ENCODE measurements at places on chromosomes 11 and 22.

DNA sequence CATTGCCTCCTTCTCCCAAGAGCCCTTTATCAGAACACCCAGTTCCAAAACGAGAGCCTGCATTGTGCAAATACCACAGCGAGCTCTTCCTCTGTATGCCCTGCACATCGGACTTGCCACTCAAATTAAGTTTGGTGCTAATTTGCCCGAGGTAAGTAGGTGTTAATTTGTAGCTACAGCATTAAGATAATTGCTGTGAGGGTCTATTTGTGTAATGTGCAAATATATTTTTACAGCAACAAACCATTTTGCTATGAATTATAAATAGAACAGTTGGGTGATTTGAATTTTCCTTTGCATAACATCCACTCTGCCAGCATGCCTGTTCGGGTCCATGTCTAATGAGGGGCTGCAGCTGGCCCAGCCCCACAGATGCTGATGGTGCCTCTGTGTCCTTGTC lies 8.1 kb downstream of the ARHGAP8 start:
- DNase-seq, result no peak

GRCh38 chr11:1389932-1390568 lies at the start of gene BRSK2:
Gene BRSK2 (plus strand): TSS chr11:1389934. CDS start chr11:1390285, 351 bp downstream.
- DNase-seq, result no peak

GRCh38 chr11:98944461-98944860 lies 76.3 kb upstream of the CNTN5 start:
- no peak for DNase-seq

- DNase-seq, result no peak
Measured at GRCh38 chr11:63915961-63916836, 765 bp downstream of the RCOR2 start.

- DNase-seq, result no peak
Measured at GRCh38 chr22:22993184-22993583, 77.1 kb upstream of the GNAZ start.

DNA sequence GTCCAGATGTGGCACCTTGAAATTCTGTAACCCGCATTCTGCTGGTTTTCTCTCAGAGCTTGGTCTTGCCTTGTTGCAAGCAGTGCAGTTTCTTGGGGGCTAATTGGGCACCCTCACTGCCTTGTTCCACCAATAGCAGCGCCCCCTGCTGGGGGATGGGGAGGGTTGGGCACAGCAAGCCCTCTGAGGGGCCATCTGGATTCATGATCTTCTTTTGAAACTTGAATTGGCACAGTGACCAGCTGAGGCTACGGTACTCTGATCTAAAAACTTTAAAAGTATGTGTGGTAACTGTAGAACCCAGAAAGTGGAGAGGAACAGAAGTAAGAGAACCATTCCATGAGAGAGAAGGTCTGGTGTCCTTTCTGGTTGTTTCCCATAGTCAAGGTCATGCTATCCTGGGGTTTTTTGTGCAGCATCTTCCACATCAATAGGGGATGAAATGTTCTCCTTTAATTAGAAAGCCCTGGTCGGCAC lies 64.2 kb downstream of the MED15 start:
- no peak for DNase-seq

- no peak for DNase-seq
Measured at GRCh38 chr11:130947889-130948288, 31.6 kb upstream of the SNX19 start.

DNA sequence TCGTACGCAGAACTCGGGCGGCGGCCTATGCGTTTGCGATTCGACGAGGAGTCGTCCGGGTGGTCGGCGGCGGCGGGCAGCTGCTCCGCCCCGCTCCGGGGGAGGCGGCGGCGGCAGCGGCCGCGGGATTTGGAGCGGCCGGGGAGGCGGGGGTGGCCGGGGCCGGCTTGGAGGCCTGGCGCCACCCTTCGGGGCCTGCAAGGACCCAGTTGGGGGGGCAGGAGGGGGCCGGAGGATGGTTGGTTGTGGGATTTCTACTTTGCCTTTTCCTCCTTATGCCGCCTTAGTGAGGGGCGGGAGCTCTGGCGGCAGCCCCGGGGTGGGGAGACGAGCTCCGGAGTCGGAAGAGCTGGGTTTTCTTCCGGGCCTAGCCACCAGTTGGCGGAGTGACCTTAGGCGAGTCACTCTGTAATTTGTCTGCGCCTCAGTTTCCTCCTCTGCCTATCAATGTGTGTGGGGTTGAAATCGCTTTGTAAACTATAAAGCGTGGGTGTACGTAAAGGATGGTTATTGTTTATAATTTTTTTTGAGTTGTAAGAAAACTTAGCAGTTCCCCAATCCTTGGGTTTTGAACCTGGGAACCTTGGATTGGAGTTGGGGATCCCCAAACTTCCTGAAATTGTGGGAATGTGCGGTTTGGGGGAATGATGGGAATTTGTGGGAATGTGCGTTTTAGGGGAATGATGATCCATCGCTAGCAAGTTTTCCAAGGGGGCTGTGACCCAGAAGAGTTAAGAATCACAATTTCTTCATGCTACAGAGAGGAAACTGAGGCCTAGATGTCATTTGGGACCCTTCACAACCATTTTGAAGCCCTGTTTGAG lies 679 bp downstream of the TUG1 start:
- DNase-seq, result peak; percentile 7

DNA sequence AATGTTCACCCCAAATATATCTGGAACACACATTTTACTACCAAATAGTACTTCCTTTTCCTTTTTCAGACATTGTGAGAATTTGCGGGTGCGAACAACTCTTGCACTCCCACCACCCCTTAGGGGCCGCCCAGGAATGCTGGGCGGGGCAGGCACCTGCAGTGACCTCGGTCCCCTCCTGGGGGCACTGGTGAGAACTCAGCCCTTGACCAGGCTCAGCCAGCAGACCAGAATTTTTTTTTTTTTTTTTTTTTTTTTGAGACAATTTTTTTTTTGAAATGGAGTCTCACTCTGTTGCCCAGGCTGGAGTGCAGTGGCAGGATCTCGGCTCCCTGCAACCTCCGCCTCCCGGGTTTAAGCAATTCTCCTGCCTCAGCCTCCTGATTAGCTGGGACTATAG lies 75.8 kb downstream of the ARHGAP8 start:
- DNase-seq, result no peak

DNA sequence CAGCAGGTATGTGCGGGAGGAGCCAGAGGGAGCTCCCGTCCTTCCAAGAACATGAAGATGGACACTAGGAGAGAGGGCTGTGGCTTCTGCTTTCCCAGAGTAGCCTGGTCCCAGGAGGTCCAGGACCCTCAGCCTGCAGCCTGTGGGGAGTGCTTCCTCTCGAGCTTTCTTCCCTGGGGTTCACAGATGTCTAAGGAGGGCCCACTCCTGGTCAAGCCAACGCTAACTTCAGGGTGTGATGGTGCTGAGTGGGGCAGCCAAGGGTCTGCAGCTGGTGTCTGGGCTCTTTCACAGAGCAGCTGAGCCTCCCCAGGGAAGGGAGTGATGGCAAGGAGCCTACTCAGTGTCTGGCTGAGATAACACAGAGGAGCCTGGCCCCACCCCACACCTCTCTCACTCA lies 3.3 kb downstream of the POU2F3 start:
- no peak for DNase-seq

All from AG09319 (cell line).